Fibroblast of skin of left biceps (primary cell): ENCODE measurements at places on chromosomes 13 and 19.

- DNase-seq, result no peak
Observed at GRCh38 chr13:35818633-35819067, 312.5 kb downstream of the DCLK1 start.

- DNase-seq, result no peak
Observed at GRCh38 chr19:10752237-10752912, 34.5 kb downstream of the DNM2 start.

DNA sequence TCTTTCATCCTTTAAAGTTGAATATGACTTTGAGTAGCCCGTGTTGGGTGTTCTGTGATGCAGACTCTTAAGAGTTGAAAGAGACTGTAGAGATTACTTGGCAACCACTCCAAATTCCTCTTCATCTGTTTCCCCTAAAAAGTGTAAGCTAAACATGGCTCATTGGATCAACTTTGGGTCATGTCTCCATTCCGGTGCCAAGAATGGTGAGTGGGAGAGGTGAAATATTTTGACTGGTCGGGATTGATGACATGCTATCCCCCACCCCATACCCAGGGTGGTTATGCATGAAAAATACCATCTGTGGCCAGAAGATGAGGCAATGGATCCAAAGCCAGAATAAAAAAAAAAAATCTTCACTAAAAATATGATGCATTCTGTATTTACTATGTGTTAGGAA is 281.3 kb upstream of the SOX21 start:
- peak; percentile 6 for DNase-seq

- no peak for DNase-seq
Observed at GRCh38 chr19:56253737-56254136, 18.8 kb upstream of the EDDM13 start.

- DNase-seq, result no peak
Observed at GRCh38 chr13:67077132-67077531, 153.0 kb downstream of the PCDH9 start.

DNA sequence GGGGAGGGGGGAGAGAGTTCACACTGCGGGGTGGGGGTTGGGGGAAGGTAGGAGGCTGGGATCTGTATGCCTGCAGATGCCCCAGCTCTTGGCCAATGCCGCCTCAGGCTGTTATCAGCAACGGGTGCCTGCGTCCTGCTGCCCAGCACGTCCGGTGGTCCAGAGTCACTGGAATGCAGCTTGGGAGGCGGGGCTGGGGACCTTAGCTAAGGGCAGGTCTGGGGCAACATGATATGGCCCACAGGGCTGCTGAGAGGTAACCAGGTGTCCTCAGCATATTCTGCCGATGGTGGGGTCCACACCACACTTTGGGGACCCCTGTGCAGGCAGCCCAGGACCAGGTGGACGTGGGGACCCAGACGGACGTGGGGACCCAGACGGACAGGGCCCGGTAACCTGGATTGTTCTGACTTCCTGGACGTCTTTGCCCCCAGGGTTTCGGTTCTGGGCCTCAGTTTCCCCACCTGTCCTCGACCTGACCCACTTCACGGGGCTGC is 668 bp upstream of the ARHGAP45 start:
- no peak for DNase-seq

DNA sequence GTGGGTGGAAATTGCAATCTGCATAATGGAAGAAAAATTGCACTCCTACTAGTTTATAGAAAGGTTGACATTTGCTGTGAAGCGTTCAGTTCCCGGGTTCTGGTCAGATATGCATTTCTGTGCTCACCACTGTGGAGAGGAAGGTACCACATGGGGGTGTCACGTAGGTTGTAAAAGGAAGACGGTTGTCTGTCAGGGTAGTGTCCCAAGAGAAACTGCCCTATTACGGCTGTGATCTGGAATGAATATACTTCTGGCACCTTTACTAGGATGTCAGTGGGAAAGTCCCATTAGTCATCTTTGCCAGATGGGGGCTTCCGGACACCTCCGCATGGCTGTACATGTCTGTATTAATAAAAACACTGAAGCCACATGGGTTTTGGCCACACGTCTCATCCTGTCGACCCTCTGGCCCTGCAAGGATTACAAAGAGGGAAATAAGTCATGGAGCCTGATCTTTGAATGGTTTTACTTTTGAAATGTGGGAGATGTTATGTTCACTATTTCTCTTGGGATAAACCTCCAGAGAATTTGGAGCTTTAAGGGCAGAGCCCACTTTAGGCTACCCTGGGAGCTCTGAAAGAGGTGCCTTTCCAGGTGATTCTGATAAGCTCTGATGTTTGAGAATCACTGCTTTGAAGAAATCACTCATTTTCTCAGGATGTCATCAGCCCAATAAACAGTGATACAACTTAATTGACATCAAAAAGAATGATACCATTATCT is 133.9 kb downstream of the AKAP11 start:
- DNase-seq, result no peak

DNA sequence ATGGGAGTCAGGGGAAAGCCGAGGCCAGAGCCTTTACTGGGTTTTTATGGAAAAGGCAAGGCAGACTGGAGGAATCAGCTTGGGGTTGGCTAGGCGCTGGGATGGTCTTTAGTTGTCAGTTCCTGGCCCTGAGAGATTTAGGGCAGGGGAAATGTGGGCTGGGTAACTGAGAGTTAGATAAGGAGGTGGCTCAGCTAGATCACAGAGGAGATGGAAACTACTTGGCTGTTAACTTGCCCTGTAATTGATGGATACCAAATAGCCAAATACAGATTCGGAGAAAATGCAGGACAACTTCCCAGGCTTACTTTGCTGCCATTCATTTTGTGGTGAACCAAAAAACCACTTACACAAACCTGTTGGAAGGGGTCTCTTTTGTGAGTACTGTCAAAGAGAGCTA is 54.0 kb downstream of the LRCH1 start:
- DNase-seq, result no peak

DNA sequence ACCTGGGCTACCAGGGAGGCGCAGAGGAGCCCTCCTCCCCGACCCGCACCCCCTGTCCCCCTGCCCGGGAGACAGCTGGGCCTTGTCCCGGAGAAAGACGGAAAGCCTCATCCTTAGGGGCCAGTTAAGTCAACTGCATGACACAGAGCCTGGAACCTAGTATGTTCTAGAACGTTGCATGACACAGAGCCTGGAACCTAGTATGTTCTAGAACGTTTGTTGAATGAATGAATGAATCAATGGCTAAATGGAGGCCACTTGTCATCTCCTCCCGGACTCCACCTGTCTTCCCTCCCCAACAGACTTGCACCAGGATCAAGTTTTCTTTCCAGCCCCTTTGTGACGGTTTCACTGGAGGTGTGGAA is 706 bp downstream of the SERP2 start:
- no peak for DNase-seq
